Stimulated activated naive CD4-positive, alpha-beta T cell treated with Interleukin-2 at 50 U/mL for 16 hours (primary cell): ENCODE measurements at places on chromosomes 12 and 14.

- DNase-seq: no peak
These were observed 9.1 kb downstream of the PACS2 start for GRCh38 chr14:105323663-105324062.

GRCh38 chr14:104794099-104794498 is 1.4 kb downstream of the AKT1 start:
- peak; percentile 23 for DNase-seq

GRCh38 chr12:64609536-64610078 is 688 bp upstream of the RASSF3 start:
- no peak for DNase-seq

DNA sequence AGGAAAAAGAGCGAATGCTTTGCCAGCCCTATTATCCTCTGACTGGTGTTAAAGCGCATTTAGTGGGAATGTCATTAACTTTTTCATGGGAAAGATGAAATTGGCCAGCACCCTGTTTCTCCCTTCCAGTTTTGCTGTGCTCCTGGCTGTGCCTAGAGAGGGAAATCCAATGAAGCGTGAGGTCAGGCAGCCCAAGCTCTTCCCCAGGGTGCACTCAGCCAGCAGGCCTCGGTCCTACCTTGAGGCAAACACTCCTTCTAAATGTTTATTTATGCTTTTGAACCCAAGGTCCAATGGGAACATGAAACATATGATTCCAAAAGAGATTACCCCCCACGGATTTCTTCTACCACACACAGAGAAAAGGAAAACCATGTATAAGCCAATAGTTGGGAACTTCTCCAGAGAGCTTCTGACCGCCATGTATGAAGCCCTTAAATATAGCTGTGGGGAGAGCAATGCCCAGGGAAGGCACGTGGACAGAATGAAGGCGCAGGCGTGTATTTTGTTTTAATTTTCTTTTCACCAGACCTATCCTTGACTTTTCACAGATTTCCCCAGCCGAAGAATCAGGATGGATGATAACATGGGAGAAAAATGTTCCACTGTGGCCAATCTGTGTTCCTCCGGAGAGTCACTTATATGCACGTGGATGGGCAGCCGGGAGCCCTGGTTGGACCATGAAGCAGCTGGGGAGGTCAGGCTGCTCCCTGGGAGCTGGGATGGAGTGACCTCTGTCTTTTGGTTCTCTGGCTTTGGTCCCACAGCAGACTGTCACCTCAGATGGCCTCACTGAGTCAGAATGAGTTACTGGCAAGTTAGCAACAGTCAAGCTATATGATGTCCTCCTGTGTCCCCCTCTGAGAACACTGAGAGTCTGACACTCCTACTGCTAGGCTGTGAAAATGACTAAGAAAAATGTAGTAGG is 37.3 kb downstream of the GPR135 start:
- no peak for DNase-seq

DNA sequence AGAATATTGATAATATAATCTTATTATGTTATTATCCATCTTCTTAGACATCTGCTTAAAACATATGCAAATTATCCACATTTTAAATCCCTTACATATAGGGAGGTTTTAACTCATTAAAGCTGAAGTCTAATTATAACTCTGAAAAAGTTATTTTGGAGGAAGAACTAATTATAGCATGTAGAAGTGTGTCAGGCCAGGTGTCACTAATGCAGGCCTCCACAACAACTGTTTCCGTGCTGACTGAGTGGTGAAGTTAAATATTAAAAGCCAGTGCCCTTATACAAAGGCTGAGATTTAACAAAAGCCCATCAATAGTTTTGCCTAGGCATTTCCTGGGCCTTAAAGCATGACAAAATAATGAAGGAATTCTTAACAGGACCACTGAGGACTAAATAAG is 157.4 kb downstream of the LRRK2 start:
- no peak for DNase-seq
